ENCODE measurements at places on chromosomes 7 and 10.

DNA sequence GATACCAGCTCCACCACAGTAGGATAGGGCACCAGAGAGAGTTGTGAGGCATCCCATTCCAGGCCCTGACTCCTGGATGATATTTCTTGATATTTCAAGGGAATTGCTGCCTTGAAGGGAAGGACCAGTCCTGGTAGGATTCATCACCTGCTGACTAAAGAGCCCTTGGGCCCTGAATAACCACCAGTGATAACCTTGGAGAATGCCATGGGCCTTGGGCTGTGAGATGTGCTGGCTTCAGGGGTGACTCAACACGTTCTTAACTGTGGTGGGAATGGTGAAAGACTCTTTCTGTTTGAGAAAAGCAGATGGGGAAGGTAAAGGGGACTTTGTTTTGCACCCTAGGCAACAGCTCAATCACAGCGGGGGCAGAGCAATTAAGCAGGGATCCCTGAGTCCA is 21.4 kb upstream of the ASZ1 start:
- DNase-seq = no peak

DNA sequence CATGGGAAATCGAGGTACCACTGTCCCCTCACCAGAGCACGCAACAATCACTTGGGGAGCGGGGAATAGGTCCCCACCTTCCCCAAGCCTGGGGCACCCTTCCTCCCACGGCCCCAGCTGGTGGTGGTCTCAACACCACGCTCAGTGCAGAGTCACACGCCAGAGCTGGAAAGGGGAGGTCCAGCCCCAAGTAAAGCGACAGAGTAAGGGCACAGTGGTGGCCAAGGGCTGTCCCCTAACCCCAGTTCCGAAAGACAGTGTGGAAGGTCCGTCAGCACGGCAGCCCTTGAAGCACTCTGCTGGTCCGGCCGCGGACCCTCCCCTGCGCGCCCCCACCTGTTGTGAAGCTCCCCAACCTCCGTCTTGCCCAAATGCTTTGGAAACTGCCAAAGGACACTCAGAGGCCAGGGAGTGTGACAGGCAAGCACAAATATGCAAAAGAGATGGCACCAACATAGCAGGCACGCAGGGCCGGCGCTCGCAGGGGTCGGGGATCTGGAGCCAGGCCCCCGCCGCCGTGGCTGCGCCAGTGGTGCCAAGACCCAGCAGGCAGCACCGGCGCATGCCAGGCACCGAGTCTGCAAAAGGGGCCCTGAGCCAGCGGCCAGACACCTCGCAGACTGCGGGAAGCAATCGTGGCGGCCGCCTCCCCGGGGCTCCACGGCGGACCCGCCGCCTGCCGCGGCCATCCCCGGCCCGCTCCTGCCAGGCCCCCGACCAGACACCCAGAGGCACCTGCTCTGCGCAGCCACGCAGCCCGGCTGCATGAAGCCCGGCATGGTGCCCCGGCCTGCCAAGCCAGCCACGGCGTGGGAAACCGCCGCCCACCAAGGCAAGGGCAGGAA is 51.6 kb upstream of the SRRM3 start:
- DNase-seq = no peak

- no peak for DNase-seq
These were observed 26.7 kb upstream of the CAMK1D start for GRCh38 chr10:12322583-12323131.

DNA sequence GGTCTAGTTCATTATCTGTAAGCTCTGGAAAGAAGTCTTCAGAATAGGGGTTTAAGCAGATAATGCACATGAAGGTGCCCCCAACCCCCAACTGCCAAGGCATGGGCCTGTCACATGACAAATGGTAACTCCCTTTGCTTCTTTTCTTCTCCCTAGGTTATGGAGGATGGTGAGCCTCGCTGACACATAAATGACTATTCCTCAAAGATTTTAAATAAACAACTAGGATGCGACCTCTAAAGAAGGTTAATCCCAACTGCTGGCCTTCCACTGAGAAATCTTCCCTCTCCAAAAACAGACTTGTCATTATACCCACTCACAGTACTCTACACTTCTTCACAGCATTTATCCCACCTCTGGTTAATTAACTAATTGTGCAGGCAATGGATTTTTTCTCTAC is 75.7 kb upstream of the FAM133B start:
- no peak for DNase-seq

- no peak for DNase-seq
These were observed 19.7 kb upstream of the LAMB4 start for GRCh38 chr7:108149908-108150307.

DNA sequence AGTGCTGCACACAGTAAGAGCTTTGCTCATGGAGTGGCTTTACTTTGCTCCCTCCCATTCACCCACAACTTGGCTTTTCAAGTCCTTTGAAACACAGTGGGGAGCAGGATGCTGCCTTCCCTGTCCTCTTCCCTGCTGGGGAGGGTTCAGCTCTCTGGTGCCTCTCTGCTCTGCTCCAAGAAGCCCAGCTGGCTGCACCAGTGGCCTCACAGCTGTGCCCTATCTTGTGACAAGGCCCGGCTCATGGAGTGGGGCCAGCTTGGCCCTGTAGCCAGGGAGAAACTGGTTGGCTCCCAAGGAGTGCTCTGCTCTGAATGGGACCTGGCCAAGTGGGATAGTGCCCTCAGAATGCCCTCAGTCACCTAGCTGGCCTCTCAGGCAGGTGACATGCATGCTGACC is 212.3 kb upstream of the ZMIZ1 start:
- no peak for DNase-seq

All from stimulated activated CD4-positive, alpha-beta T cell treated with anti-CD3 and anti-CD28 coated beads, Interleukin-15, amount 100 ng/mL, for 1 hour (primary cell).